Gastrocnemius medialis (tissue), 4 donors: ENCODE measurements at places on chromosomes 11 and 22.

GRCh38 chr22:35556666-35557065 is 16.0 kb downstream of the RASD2 start:
- H3K4me3 ChIP-seq = no peak overlapping the region
- H3K27me3 ChIP-seq = no peaks in the 10 kb centered on the region
- no peak overlapping the region for H3K27ac ChIP-seq
- no peaks in the 10 kb centered on the region for H3K36me3 ChIP-seq
- DNase-seq = no peak

GRCh38 chr11:47147250-47147649 is 29.4 kb downstream of the ARFGAP2 start:
- H3K27me3 ChIP-seq = no peaks in the 10 kb centered on the region
- no peak for DNase-seq
- no peaks in the 10 kb centered on the region for H3K36me3 ChIP-seq

DNA sequence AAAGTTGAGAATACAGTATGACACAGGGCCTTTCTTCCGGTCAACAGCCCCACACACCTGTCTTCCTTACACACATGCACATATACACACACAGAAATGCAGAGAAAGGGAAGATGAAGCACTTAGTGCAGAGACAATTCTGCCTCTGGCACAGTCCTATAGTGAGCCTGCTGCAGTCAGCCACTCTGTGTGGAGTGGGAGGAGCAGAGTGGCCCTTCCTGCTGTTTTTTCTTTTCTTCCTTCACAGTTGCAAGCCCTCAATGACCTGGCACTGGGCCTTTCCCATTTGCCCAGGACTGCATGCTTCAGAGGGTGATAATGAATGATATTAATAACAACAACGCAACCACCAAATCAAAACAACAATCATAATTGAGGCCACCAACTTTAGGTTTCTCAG is 527.0 kb upstream of the B3GAT1 start:
- no peaks in the 10 kb centered on the region for H3K36me3 ChIP-seq
- H3K4me1 ChIP-seq = no peaks in the 10 kb centered on the region
- no peak for DNase-seq
- no peaks in the 10 kb centered on the region for H3K27me3 ChIP-seq
- no peak overlapping the region for H3K4me3 ChIP-seq

GRCh38 chr22:47133061-47133969 is 370.9 kb downstream of the TBC1D22A start:
- no peaks in the 10 kb centered on the region for H3K36me3 ChIP-seq
- H3K27ac ChIP-seq = no peak overlapping the region
- no peaks in the 10 kb centered on the region for H3K27me3 ChIP-seq
- H3K4me3 ChIP-seq = no peak overlapping the region

DNA sequence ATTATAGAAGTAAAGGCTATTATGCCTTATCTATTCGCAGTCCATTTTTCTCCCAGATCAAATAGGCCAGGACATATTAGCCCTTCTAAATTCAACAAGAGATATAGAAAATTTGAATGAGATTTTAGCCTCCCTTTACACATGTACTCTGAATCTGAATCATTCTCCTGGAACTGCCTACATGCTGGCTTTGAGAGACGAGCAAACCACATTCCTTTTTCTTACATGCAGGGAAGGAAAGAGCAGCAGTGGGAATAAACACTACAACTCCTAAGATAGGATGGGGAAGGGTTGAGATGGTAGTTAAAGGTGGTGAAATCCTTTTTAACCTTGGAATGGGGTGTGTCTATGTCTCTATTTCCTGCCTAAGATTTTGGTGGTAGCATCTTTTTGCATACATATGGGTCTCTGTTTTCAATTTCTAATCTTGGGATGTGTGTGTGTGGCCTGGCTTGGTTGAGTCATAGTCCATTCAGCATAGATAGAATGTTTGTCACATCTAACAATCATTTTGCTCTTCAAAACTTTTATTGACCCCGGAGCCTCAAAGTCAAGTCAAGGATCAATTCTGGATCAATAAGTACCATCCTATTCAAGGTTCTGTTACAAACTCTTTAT is 11.1 kb upstream of the OOSP2 start:
- no peak overlapping the region for H3K27ac ChIP-seq
- no peaks in the 10 kb centered on the region for H3K36me3 ChIP-seq
- no peak overlapping the region for H3K4me3 ChIP-seq
- no peak for DNase-seq
- H3K27me3 ChIP-seq = no peaks in the 10 kb centered on the region

DNA sequence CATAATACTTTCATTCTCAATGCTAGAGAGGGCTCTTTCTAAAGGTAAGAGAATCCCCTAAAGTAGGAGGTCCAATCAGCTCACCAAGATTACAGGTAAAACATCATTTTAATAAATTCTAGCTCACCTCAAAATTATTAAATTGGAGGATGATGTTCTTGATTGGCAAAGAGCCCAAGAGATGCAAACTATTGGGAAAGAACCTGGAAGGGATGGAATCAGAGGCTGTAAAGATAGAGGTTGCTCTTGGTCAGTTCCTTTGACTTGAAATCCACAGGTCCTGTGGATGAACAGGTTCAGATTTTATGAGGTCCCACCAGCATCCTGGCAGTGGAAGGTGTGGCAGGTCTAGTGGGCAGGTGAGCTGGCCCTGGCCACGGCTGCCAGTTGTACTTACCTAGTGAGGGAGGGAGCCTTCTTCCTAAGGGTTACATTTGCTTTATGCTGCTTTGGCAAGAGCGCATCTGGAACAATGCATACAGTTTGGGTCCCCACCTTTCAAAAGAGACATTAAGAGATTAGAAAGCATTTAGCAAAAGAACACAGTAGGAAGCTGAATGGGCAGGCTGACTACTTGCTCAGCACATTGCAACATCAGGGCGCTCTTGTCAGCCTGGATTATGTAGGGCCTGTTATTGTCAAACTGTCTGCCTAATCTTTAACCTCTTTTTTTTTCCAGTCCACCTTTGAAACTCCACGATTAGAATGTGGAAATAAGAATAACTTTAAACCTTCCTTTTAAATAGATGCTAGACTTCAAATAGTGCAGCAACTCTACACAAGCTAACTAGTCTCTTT is 97.0 kb downstream of the RDX start:
- no peaks in the 10 kb centered on the region for H3K36me3 ChIP-seq
- no peaks in the 10 kb centered on the region for H3K4me1 ChIP-seq
- DNase-seq = no peak
- H3K27me3 ChIP-seq = no peaks in the 10 kb centered on the region

DNA sequence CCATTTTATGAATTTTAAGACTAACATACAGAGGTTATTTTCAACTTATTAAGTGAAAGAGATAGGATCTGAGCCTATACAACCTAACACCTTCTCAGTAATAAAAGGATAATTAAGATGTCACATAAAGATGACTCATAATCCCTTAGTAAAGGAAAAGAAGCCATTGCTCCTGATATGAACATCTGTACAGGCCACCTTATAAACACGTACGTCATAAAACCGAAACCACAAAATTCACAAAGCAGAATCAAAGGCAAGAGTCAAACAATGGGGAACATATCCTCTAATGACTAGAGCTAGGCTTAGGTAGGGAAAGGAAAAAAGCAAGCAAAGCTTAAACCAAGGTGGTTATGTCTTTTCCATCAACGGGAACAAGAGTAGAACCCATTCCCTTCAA is 103.5 kb downstream of the KCNA4 start:
- H3K36me3 ChIP-seq = no peaks in the 10 kb centered on the region
- H3K4me1 ChIP-seq = no peaks in the 10 kb centered on the region
- DNase-seq = no peak
- no peak overlapping the region for H3K27ac ChIP-seq
- no peak overlapping the region for H3K4me3 ChIP-seq
- H3K27me3 ChIP-seq = no peaks in the 10 kb centered on the region

DNA sequence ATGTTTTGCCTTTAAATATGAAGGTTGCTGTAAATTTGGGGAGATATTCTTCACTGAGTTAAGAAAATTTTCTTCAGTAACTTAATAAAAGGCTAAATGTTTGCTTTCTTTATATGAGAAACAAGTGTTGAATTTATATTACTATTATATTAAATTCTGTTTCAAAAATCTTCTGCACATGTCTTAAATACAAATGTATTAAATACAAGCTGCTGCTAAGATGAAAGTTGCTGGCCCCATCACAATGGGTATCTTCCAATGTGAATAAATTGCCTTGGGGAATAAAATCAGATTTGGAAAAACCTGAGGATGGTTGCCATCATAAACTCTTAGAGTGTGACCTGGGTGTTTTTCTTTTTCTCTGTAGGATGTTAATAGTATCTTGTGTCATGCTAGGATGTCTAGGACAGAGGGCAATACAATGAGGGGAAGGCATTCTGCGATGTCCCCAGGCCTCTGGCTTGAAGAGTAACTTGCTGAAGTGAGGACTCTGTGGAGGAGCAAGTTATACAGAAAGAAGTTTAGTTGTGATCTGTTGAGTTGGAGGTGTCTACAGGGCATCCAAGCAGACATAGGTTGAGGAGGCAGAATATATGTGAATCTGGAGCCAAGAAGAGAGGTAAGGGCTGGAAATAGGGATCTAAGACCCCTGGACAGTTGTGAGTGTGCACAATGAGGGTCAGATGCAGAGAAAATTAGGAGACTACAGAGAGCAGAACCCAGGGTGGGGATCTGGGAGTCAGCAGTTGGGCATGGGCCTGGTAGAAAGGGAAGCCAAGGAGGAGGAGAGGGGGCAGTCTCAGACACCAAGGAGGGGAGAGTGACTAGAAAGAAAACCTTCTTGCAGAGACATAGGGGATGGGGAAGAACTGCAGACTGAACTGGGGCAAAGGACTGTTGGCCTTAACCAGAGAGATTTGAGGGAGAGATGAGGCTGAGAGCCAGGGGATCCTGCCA is 4.8 kb downstream of the IGLL5 start:
- H3K27me3 ChIP-seq = peaks cover 4% of the 10 kb centered on the region
- no peaks in the 10 kb centered on the region for H3K36me3 ChIP-seq
- H3K4me3 ChIP-seq = no peak overlapping the region
- H3K4me1 ChIP-seq = no peaks in the 10 kb centered on the region

- H3K27ac ChIP-seq = no peak overlapping the region
- H3K36me3 ChIP-seq = no peaks in the 10 kb centered on the region
- no peak overlapping the region for H3K4me3 ChIP-seq
- H3K27me3 ChIP-seq = no peaks in the 10 kb centered on the region
- H3K4me1 ChIP-seq = no peaks in the 10 kb centered on the region
Measured at GRCh38 chr11:122375687-122376399, 259.8 kb upstream of the BLID start.

DNA sequence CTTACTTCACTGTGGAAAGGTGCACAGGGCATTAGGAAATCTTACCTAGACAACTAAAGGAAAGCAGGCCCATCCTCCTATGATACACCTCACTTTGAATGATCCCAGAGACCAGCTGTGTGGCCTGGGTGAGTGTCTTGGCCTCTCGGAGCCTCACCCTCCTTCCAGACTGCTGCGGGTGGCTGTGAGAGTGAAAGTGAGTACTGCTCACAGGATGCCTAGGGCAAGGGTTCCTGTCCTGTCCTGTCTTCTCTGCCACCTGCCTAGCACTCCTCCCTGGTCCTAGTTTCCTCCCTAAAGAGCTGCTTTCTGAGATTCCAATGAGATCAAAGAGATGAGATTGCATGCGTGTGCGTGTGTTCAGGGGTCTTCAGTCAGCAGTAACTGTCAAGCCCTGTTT is 19.5 kb upstream of the ADORA2A start:
- H3K4me3 ChIP-seq = no peak overlapping the region
- no peak for DNase-seq
- H3K4me1 ChIP-seq = peaks cover 41% of the 10 kb centered on the region

GRCh38 chr22:24037851-24038765 is 27.0 kb downstream of the CABIN1 start:
- H3K27ac ChIP-seq = no peak overlapping the region
- H3K27me3 ChIP-seq = no peaks in the 10 kb centered on the region
- H3K36me3 ChIP-seq = no peaks in the 10 kb centered on the region
- no peaks in the 10 kb centered on the region for H3K4me1 ChIP-seq

DNA sequence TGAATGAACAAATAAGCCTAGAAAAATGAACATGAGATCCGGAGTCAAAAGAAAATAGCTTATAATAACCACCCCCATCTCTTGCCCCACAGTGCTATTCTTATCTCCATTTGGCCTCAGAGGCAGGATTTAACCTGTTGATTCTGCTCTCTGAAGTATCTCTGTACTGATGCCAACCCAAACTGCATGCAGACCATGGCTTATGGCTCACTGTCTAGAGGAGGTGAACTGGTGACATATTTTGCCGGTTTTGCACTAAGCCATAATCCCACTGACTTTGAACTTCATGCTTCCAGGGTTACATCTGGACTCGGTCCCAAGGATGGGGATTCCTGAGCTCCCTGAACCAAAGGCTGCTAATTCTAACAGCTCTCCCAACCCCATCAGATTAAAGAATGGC is 397.1 kb downstream of the TENM4 start:
- H3K27me3 ChIP-seq = no peaks in the 10 kb centered on the region
- no peaks in the 10 kb centered on the region for H3K4me1 ChIP-seq
- H3K36me3 ChIP-seq = no peaks in the 10 kb centered on the region
- H3K4me3 ChIP-seq = no peak overlapping the region
- DNase-seq = no peak
- no peak overlapping the region for H3K27ac ChIP-seq

- no peaks in the 10 kb centered on the region for H3K27me3 ChIP-seq
- H3K4me3 ChIP-seq = no peak overlapping the region
- no peaks in the 10 kb centered on the region for H3K36me3 ChIP-seq
- H3K4me1 ChIP-seq = peaks cover 8% of the 10 kb centered on the region
- no peak overlapping the region for H3K27ac ChIP-seq
Measured at GRCh38 chr22:49763138-49763537, 64.5 kb downstream of the BRD1 start.
